Adrenal gland (tissue), 19 donors: ENCODE measurements at places on chromosomes 3 and 15. TPM values are rescaled to one million over a fixed set of nuclear protein-coding genes. Genes with fewer than 3 reads are reported as not detected.

DNA sequence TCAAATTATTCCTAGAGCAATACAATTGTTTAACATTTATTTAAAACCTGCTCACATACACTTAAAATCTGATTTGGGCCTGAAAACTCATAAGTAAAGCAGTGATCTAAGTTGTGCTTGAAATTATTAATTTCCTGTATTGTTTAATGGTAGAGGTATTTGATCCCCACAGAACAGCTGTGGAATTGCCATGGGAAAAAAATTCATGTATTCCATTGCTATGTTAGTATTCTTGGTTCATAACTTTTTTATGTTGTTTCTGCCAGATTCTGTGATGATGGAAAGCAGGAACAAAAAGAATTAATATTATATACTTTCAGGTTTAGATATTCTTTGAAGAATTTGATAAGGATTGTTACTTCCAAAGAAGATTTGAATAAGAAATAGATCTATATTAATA, 831.5 kb upstream of the NR2F2 start:
- DNase-seq: no peak

- no peak for DNase-seq
Measured at GRCh38 chr3:178275793-178276192, 260.4 kb upstream of the KCNMB2 start.

Gene SNX22
- polyA plus RNA-seq: 2.3 TPM

Gene ACSBG1
- polyA plus RNA-seq: 2.5 TPM

DNA sequence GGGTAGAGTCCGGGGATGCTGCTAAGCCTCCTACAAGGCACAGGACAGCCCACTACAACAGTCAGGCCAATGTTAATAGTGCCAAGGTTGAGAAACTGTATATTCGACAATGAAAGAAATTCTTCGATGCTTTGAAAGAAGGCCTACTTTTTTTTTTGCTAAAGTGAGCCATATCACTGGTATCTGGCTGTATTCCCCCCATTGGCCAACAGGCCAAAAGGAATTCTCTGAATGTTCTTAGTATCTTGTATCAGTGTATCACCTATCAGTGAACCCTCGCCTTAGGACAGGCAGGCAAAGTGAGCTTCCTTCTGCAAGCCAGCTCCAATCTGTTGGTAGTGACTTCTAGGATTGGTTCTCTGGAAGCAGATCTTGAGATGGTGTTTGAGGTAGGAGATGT, 74.2 kb downstream of the SNTN start:
- no peak for DNase-seq

Gene CCRL2
- 1.1 TPM for polyA plus RNA-seq

DNA sequence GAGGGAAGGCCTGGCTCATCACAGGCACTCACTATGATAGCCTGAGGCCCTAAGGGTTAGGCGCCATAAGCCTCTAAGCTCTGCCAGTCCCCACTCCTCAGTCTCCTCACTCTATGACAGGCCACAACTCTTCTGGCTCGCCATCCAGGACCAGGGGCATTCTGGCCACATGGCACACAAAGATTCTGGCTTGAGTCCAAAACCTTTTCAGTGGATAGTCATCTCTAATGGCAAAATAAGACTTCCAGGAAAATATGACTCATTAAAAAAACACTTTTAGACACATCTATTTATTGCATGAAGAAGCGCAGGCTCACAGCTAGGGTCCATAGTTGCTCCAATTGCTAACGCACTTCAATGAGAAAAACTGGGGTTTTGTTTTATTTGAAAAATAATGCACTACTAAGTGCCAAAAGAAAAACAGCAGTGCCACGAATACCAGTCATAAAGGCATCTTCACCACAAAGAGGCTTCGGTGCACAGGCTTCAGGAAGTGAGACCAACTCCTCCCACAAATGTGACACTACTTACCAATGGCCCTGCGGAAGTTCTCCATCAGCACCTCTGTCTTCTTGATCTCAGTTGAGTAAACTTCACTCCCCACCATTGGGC, 11.1 kb downstream of the RUVBL1 start:
- peak; percentile 69 for DNase-seq

DNA sequence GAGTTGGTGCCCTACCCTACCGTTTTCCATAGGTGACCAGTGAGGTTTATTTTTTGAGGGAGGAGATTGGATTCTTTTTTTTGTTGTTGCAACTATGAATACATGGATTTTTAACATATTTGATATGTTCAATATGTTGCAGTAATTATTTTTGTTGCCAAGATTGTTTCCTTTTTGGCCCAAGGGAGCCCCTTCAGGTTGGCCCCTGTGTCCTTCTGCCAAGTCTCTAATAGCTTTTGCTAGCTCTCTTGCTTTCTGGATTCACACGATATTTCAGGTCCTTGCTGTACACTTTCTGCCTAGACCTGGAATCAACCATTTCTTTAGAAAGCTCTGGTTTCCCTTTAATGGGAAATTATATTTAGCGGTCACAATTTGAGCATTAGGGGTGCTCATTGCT, 22.7 kb upstream of the SLC28A1 start:
- no peak for DNase-seq

DNA sequence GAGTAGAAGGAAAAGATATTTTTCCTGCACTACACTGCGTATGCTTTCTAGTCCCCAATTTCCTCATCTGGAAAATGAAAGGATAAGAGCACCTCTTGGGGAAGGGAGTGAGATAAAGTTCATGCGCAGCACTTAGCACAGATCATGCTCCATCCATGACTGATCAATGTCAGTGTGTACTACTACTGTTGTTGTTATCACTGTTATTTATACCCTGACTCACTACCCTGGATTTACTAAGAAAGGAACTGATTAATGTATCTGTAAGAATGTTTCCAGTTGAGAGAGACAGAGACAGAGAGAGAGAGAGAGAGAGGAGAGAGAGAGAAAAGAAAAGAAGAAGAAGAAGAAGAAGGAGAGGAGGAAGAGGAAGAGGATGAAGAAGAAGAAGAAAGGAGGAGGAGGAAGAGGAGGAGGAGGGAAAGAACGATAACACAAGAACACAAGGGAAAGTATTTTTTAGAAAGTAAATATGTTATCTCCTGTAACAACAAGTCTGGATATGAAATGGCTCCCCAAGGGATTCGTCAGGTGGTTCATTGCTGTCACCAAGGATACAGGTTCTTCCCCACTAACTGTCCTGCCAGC, 212.2 kb upstream of the PROK2 start:
- no peak for DNase-seq

GRCh38 chr3:192812743-192813383, 85.5 kb upstream of the FGF12 start:
- peak; percentile 44 for DNase-seq

Gene PCBP4
- polyA plus RNA-seq: 87.3 TPM

Gene HRG
- 0.26 TPM for polyA plus RNA-seq
